ENCODE measurements at places on chromosomes 1 and 21.

- DNase-seq = no peak
Measured at GRCh38 chr1:64228167-64228957, 24.9 kb downstream of the UBE2U start.

DNA sequence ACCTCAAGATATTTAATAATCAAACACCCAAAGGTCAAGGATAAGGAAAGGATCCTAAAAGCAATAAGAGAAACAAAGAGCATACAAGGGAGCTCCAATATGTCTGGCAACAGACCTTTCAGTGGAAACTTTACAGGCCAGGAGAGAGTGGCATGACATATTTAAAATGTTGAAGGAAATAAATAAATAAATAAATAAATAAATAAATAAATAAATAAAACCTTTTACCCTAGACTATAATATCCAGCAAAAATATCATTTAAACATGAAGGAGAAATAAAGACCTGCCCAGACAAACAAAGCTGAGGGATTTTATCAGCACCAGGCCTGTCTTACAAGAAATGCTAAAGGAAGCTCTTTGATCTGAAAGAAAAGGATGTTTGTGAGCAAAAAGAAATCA, 367.8 kb upstream of the PBX1 start:
- no peak for DNase-seq

- DNase-seq = no peak
Measured at GRCh38 chr1:51274676-51275075, 38.6 kb downstream of the RNF11 start.

DNA sequence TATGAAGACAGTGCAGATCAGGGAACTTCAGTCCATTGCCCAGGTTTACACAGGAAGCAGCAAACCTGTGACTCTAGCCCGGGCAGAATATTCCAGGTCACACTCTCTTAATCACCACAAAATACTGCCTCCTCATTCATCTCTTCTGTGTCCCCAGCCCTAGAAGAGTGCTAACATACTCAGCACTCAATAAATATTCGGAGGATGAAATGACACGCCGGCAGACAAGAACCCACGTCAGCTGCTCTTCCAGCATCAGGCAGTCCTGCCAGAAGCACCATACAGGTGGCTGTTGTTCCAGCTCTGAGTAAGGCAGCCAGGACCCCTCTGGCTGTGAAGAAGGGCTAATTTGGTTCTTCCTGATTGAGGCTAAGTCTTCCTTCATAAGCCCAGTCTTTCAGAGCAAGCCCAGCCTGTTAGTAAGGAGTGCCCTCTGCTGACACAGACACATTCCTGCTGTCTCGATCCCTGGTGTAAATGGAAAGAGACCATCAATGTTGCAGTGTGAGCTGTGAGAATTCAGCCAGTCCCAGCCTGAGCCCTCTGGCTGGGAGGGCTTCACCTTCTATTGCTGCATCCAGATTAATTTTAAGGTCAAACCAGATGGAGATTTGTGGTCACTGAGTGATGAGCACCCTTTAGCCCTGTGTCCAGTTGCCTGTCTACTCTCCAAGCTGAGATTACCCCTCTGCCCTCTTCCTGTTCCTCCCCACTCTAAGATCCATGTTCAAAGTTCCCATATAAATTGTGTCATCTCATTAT, 45.0 kb upstream of the KIRREL1 start:
- peak; percentile 29 for DNase-seq

GRCh38 chr1:212255705-212256307, 29.4 kb upstream of the PPP2R5A start:
- no peak for DNase-seq

GRCh38 chr1:32877211-32878110, 6.7 kb upstream of the FNDC5 start:
- DNase-seq = no peak

DNA sequence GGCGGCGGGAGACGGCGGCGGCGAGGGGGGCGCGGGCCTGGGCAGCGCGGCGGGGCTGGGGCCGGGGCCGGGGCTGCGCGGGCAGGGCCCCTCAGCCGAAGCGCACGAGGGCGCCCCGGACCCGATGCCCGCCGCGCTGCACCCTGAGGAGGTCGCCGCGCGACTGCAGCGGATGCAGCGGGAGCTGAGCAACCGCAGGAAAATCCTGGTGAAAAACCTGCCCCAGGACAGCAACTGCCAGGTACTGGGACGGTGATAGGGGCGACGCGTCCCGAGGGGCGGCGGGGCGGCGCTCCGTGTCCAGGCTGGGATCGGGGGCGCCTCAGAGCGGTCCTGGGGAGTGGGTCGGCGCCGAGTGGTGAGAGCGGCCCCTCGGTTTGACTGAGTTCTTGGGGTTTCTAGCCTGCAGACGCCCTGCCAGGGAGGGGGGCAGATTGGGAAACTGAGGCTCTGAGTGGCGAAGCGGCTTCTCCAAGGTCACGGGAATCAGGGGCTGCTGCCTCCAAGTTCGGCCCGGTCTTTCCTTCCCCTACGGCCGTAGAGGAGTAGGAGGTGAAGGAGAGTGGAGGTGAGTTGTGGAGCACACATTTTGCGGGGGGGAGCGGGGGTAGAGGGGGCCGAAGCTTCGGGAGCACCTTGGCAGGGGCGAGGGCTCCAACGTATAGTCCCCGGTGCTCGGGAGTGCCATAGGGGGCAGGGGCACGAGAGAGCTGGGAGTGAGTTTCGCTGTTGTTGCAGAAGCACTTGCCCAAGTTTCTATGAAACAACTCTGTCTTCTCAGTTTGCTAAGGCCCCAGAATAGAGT, 508 bp downstream of the RAVER2 start:
- DNase-seq = peak; percentile 45

GRCh38 chr1:5907966-5908365, 84.3 kb downstream of the NPHP4 start:
- no peak for DNase-seq

- DNase-seq = no peak
Measured at GRCh38 chr21:36415375-36415774, 30.2 kb downstream of the CHAF1B start.

DNA sequence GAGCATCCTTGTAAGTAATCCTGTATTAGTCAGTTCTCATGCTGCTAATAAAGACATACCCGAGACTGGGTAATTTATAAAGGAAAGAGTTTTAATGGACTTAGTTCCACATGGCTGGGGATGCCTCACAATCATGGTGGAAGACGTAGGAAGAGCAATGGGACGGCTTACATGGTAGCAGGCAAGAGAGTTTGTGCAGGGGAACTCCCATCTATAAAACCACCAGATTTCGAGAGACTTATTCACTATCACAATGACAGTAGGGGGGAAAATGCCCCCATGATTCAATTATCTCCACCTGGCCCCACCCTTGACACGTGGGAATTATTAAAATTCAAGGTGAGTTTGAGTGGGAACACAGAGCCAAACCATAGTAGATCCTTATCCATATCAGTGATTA, 124.7 kb downstream of the HIVEP3 start:
- DNase-seq = no peak

GRCh38 chr1:235050911-235051360, 77.7 kb downstream of the TOMM20 start:
- peak; percentile 74 for DNase-seq

GRCh38 chr1:13697738-13698137, 2.2 kb upstream of the PRDM2 start:
- DNase-seq = no peak

DNA sequence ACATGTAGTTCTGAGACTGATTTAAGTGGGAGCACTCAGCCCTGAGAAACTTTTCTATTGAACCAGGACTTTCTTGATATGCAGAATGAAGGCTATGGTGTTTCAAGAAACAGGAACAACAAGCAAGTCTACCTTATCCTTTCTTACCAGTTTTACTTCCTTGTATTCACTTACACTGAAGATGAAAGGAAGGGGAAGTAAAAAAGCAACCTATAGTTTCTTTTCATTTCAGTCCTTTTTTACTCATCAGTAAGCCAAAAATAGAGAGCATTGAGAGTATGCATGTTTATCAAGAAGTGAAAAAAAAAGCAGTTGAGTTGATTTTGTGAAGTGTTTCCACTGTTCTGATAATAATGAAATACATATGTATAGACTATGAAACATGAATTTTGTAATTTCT, 1010.3 kb downstream of the AMY1C start:
- peak; percentile 19 for DNase-seq

DNA sequence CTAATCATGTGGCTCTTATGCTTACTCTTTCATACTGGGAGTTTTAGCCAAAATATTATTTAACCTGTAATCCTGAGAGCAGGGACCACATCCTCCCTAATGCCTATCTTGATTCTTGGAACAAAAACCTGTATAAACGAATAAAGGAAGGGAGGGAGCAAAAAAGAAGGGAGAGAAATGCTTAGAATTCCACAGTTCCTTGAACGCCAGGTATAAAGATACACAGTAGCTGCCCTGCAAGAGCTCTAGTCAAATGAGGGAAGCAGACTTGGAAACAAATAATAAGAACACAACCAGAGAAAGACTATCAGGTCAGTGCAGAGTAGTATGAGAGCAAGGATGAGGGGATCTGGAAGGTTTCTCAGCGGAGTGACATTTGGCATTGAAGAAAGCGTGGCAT, 116.3 kb downstream of the SLC30A10 start:
- no peak for DNase-seq

DNA sequence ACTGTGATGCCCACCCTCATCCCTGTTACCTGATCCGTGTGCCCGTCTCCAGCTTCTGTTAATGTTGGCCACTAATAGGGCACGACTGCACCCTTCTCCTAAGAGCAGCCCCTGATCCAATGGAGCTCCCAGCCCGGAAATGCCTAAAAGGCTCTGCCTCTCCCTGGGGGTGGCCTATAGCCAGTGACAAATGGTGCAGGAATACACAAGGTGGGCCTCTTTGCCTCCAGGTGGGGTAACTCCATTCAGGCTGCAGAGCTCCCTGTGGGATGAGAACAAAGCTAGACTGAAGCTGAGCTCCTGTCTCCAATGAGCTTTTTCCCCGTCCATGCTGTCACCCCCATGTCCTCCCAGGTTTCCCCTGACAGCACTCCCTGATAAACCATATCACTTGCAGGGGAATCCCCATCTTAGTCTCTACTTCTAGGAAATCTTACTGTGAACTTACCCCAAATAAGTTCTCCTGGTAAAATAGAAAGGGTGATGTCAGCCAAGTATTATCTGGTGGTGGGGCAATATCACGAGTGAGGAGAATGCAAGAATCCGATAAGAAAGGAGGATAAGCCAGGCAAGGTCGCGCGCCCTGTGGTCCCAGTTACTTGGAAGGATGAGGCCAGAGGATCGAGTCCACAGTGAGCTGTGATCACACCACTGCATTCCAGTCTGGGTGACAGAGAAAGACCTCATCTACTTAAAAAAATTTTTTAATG, 18.6 kb downstream of the S100A7A start:
- no peak for DNase-seq
